NCI-H1105 (cell line): ENCODE measurements at places on chromosomes 1 and 21.
A peak's percentile ranks its signal among the peaks of the same experiment; 100 is the strongest.

- no peak for DNase-seq
Observed at GRCh38 chr1:170959385-170959784, 24.1 kb downstream of the MROH9 start.

- peak; percentile 12 for DNase-seq
Observed at GRCh38 chr1:204094856-204095634, 22.1 kb downstream of the SOX13 start.

DNA sequence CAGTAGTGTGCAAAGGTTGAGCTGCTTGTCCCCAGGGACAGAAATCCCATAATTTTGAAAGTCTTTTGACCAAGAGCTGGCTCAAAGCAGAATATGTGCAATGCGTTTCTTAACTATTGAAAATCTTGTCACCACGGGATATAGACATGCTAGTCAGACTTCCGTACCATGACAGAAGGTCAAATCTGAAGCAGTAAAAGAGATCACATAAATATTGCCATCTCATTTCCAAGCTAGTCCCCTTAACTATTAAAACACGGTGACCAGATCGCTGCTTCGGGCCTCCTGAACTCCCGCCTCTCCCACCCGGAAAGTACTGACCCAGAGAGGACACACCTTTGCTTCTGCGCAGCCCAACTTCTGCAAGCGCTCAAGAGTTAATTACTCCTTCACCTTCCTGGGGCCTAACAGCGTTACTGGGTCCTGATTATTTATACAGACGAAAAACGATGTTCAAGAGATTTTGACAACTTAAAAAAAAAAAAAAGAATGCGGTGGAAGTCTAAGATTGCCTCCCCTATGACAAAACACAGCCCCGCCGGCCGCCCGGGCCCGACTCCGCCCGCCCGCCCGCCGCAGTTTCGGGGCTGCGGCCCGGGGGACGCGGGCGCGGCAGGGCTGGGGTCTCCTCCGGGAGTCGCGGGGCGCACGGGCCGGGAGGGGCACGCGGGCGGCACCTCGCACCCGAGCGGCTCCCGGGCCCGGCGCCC is 692 bp downstream of the SORT1 start:
- no peak for DNase-seq

DNA sequence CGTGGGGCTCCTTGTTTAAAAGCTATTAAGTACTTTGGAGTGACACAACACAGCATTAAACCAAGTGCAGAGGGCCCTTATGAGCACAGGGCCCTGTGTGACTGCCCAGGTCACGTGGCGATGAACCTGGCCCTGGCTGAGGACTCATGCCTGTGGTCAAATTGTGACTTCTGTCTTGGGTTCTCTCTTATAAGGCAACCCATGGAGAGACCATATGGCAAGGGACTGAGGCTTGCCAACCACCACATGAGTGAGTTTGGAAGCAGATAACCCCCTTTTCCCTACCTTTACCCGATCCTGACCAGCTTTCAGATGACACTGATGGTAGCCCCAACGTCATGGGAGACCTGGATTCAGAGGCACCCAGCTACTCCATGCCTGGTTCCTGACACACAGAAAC is 140.5 kb downstream of the ZBTB18 start:
- no peak for DNase-seq

DNA sequence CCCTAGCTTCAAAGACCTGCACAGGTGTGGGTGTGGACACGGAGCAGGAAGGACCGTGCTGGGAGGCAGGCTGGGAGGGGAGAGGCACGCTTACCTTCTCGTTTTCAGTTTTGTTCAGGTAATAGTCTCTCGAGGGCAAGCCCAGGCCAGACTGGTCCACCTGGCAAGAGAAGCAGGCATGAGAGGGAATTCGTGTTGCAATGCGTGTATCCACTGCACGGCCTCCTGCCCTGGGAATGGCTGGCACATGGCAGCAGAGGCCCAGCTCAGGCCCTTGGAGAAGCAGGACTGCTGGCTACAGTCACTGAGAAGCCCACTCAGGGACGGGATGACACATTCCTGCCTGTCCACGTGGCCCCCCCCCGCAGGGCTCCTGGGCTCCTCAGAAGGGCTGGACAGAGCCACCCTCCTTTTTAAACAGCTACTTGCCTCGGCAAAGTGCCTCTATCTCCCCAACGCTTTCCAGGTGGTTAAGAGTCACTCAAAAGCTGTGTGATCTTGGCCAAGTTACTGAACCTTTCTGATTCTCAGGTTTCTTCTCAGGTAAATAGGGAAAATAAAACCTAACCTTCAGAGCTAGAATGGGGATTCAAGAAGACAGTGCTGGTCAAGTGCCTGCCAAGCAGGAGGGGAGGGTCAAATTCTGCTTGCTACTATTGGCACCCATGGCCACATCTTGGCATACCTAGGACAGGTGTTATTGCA is 32.7 kb downstream of the ECE1 start:
- no peak for DNase-seq

DNA sequence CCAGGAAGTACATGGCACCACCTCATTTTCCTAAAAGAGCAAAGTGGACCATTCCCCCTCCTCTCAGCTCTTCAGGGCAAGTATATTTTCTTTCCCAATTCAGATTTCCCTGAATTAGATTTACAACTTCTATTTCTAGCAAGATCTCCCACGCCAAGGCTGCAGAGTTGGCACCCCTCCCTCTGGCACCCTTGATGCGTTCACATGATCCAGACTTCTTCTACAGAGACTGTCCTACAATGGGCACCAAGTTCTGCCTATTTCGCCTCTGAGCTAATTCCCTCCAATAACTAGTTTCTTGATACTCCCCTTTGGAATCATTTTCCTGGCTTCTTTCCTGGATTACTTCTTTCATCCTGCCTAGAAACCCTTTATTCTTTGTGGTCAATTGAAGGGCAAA is 122.0 kb downstream of the CDC7 start:
- DNase-seq = no peak

DNA sequence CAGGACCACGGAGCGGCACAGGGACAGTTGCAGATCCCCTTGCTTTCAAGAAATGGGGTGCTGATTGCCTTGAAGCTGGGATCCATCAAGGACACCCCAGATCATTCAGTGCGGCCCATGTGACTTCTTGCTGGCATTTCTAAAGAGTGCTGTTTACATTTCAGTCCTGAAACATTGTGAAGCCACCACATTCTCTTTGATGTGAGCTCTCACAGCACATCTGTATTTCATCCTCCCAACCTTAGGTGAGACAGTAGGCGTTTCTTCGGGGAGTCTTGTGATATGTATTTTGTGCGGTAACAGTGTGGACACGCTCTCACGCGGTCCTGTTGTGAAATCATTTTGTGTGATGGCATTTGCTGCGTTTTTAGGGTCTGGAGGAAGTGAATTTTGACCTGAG is 57.2 kb downstream of the CACHD1 start:
- DNase-seq = no peak

GRCh38 chr1:235078480-235079381 is 49.9 kb downstream of the TOMM20 start:
- DNase-seq = no peak

DNA sequence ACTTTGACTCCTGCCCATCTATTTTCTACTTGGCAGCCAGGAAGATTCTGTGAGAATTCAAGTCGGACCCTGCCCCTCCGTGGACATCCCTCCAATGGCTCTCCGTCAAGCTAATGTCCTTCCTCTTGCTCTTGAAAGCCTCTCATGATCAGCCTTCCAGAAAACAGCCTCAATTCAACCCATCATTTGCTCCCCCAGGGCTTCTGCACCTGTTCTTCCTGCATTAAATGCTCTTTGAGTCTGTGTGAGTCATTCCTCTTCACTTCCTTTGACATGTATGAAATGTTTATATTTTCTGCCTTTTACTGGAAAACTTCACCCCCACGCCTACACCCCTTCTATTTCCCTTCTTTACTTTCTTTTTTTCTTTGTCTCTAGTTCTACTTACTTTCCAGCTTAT is 734.1 kb upstream of the ZP4 start:
- DNase-seq = no peak

- no peak for DNase-seq
Observed at GRCh38 chr1:68144856-68145255, 87.5 kb downstream of the WLS start.

DNA sequence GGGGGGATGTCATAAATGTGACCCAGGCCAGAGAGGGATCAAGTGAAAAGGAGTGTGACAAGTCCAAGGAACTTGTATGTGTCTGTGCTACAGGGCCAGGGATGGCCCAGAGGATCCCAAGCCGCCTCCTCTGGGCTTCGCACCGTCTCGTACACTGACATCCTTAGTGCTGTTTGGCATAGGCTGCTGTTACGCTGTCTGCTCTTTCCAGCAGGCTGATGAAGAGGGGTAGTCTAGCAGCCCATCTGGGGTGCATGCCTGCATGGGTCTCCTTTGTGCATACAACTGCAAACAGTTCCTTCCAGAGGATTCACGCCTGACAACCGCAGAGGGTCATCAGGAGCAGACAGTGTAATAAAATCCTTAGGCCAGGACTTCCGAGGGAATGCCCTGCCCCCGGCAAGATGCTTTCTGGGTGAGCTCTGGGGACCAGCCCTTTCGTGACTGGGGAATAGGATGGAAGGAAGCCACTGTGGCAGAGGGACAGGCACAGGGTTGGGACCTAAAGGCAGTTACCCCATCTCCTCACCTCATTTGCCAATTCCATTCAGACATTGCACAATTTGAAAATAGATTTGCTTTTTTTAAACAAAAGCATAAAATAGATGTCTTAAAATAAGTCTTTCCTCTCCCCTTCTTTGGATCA is 6.3 kb upstream of the GOLT1A start:
- no peak for DNase-seq

DNA sequence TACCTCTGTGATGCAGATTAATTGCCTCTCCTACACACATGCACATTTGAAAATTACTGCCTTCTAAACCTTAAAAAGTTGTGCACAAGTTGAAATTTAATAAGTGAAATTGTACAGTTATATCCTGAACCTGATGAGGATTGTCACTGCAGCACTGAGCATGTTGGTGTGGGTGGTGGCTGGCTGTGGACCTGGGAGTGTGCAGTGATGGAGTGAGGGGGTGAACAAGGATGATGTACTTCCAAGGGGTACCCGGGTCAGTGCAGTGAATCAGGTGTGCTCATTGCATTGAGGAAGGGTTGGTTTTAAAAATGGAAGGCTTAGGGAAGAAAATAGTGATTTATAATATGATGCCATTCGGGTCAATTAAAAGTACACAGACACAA is 24.1 kb downstream of the DIP2A start:
- no peak for DNase-seq

DNA sequence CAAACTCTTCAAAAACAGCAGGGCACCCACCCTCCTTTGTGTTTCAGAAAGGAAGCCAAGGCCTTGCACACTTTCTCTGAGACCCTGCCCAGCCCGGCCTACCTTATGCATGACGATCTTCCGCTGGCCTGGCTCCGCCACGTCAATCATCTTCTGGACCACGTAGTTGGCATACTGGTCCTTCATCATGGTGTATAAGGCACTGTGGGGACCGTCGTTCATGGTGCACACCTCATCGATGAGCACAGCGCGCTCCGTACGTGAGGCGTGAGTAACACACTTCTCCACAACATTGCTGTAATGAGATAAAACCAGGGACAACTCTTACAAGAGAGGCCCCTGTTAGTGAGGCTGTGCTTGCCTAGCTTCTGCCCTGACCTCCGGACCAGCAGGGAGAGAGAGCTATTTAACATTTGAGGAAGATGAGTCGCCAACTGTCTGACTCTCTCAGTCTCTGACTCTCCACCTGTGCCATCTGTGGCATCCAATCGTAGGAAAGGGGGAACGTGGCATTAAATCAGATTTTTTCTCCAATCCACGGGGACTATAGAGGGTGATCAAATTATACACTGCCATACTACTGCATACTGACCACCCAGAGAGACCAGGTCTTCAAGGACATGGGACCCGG is 28.1 kb upstream of the SDC3 start:
- no peak for DNase-seq

GRCh38 chr1:180123463-180123936 is 31.2 kb upstream of the QSOX1 start:
- no peak for DNase-seq

DNA sequence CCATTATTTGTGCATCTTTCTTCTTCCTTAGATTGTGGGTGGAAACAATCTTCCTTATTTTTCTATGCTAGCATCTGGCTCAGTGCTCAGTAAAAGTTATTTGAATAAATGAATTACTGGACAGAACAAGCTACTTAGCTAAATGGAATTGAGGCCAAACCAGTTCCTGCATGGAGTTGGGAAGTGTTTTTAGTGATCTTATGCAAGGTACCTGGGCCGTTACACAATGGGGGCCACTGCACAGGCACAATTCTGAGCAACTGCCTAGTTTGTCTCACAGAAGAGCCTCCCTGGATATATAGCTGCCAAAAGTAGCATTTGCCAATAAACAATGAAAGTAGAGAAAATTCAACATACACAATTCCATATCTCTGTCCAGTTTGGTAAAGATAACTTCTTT is 27.0 kb upstream of the SERBP1 start:
- no peak for DNase-seq

GRCh38 chr1:94329986-94330385 is 88.2 kb upstream of the ABCD3 start:
- DNase-seq = no peak

DNA sequence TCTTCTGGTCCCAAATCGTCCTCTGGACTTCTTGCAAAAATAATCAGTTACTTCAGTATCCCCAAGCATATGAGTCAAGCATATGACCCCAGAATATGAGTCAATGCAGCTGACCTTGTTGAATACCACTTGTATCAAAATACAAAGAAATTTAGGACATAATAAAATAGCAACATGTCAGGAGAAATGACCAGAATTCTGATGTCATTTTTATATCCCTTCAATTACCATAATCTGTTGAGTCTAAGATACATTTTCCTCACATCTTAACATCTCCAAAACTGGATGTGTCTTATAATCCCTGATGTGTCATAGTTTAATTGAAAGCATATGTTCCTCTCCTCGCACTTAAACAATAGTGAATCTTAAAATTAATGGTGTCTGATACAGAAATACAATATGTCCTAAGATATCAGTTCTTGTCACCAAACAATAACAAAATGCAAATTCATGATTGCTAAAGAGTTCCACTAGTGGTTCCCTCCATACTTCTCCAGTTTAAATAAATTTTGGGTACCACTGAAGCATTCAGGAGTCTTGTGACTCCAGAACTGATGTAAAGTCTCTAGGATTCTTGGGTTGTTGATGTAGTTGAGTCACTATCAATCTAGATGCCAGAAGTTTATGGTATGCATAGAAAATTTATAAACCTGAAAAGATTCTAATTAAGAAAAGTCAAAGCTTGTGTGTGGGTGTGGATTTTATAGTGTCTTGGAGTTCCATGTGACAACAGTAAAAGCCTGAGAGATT is 41.8 kb downstream of the KIFAP3 start:
- DNase-seq = no peak

DNA sequence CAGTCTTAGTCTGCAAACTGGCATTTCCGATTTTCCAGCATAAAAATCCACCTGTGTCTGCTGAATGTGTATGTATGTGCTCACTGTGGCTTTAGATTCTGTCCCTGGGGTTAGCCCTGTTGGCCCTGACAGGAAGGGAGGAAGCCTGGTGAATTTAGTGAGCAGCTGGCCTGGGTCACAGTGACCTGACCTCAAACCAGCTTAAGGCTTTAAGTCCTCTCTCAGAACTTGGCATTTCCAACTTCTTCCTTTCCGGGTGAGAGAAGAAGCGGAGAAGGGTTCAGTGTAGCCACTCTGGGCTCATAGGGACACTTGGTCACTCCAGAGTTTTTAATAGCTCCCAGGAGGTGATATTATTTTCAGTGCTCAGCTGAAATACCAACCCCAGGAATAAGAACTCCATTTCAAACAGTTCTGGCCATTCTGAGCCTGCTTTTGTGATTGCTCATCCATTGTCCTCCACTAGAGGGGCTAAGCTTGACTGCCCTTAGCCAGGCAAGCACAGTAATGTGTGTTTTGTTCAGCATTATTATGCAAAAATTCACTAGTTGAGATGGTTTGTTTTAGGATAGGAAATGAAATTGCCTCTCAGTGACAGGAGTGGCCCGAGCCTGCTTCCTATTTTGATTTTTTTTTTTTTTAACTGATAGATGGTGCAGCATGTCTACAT is 2.5 kb upstream of the OLFML3 start:
- no peak for DNase-seq
